ENCODE measurements at places on chromosomes 7 and 10.

DNA sequence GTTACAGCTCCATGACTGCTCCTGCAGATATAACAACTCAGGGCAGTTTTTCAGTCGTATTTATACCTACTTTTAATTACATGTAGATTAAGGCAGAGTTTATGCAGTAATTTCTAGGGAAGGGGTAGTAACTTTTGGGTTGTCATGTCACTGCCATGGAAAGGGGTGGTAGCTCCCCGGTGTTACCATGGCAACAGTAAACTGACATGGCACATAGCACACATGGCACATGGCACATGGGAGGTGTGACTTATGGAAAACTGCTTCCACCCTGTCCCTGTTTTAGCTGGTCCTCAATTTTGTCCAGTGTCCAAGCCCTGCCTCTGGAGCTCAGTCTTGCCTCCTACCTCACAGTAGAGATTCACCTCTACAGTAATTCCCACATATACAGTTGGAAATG lies 3.9 kb upstream of the TOMM7 start:
- no peak for DNase-seq

DNA sequence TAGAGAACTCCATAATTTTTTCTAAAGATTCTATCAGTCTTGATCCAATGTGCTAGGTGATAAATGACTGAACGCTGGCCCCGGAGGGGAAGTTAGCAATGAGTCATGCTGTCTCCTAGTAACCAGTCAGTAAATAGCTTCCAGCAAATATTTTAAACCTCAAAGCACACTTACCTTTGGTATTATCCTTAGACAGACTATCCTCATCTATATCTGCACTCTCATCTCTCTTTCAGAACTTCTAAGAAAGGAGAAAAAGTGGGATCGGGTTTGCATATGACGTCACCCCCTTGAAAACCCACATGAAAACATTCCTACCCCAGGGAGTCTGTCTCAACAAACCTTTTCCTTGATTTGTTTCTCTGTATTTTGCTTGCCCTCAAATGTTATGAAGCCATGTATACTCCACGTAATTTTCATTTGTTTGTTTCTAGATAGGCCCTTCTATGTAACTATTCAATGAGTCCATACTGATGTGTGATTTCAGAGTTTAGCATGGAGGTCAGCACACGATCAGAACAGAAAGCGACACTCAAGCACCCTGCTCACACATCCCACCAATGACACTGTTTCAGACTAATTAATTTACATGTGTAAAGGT lies 174.9 kb upstream of the NRP1 start:
- DNase-seq, result no peak

- no peak for DNase-seq
Observed at GRCh38 chr10:129366450-129366849, 100.6 kb upstream of the MGMT start.

DNA sequence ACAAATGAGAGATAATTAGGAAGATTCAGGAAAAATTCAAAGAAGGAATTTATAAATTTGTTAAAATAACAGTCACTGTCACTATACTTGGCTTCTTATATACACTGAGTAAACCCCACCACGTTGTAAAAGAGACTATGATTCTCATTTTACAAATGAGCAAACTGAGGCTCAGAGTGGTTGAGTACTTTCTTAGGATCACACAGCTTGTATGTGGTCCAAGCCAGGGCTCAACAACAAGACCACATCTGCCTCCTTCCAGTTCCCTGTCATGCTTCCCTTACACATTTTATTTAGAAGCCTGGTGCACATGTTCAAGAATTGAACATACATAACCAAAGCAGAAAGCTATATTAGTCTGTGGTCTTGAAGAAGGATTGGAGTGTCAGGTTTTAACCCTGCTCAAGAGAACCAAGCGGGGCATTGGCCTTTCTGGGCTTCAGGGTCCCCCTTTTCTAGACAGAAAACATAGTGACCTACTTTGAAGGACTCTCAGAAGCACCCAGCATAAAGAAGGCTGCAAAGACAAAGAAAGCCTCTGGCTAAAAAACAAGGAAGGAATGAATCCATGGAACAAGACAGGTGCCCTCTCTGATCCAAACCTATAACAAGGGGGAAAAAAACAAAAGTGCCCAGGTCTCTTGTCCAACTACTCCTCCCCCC lies 846 bp downstream of the MRLN start:
- DNase-seq, result no peak

- no peak for DNase-seq
Observed at GRCh38 chr10:66838656-66839055, 87.2 kb upstream of the LRRTM3 start.

- DNase-seq, result no peak
Observed at GRCh38 chr10:5293691-5294550, 70.8 kb upstream of the UCN3 start.

GRCh38 chr7:47578579-47579270 lies 3.2 kb downstream of the TNS3 start:
- peak; percentile 86 for DNase-seq

GRCh38 chr7:82183634-82184033 lies 259.9 kb downstream of the CACNA2D1 start:
- peak; percentile 47 for DNase-seq

GRCh38 chr7:37536706-37537105 lies 88.0 kb upstream of the ELMO1 start:
- DNase-seq, result no peak

GRCh38 chr7:20343205-20343604 lies 12.5 kb downstream of the ITGB8 start:
- DNase-seq, result no peak

DNA sequence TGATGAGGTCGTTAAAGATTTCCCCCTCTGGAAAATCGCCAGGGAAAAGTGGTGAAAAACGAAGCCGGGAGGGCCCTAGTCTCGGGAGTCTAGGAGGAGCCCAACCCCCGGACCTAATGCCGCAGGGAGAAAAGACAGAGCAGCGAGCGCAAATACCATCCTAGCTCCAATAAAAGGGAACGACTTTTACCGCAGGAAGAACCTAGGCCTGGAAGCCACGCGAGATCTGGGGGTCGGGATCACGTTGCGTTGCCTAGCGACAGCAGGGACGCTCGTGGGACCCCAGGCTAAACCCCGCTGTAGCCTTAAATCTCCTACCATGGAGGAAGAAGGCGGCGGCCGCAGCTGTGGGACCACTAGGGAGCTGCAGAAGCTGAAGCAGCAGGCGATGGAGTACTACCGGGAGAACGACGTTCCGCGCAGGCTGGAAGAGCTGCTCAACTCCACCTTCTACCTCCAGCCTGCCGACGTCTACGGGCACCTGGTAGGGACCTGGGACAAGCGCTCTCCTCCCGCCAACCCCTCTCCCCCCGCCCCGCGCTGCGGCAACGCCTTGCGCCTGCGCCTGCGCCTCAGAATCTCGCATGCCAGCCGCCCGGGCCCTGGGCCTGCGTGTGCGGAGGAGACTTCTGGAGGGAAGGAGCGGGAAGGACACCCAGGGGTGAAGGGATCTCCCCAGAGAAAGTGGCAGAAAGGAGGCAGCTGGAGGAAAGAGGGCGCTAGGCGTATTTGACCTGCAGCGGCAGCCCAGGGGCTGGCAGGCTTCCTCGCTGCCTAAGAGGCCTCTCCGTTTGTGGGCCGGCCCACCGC lies at the start of gene ENO4:
Gene ENO4, plus strand, starts transcription at position 252 of the 810 bp plus-strand sequence. Its CDS starts 68 bp downstream, at position 320.
- DNase-seq, result peak; percentile 23

- DNase-seq, result no peak
Observed at GRCh38 chr7:74030861-74031260, 2.9 kb downstream of the ELN start.

GRCh38 chr7:122056977-122057376 lies 87.1 kb downstream of the AASS start:
- no peak for DNase-seq

GRCh38 chr10:100759331-100759730 lies 13.9 kb downstream of the PAX2 start:
- DNase-seq, result no peak

DNA sequence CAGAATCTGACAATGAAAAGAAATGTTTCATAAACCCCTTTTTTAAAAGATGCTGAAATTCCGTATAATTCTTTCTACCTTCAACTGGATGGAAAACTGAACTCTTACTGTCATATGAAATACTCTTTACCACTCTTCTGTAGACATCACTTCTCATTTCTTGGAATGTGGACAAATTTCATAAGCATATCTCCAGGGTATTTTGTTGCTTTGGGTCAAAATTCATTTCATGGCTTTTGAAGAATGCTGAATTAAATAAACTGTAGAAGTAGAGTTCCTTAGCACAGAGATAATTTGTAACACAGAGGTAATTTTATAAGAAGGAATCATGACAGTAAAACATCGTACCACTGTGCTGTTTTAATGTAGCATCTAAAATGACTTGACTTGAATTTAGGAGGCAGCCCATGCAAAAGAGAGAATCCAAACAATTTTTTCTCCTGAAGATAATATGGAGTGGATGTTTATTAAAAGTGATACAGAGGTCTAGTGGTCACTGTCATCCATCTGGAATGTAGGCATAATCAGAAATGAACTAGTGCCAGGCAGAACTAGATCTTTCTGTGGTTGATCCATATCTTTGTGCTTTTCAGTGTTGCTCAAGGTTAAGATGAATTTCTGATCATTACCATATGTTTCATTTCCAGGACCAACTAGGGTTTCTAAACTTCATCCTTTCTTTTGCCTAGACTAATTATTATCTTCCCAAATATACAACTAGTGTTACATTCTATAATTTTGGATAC lies 492.0 kb downstream of the KIF20B start:
- DNase-seq, result peak; percentile 27
